ENCODE measurements at places on chromosomes 7 and 10.

DNA sequence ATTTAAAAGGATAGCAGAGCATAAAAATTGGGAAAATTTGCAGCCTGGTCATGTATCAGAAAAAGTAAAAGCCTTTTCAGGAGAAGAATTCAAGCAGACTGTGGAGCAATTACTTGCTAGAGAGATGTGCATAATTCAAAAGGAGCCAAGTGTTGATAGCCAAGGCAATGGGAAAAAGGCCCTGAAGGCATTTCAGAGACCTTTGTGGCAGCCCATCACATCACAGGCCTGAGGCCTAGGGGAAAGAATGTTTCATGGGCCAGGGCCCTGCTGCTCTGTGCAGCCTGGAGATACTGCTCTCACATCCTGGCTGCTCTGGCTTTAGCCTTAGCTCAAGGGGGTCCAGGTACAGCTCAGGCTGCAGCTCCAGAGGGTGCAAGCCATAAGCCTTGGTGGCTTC lies 152.9 kb downstream of the MAGI2 start:
- DNase-seq = no peak

GRCh38 chr7:25775570-25775969 lies 376.4 kb upstream of the NFE2L3 start:
- DNase-seq = no peak

DNA sequence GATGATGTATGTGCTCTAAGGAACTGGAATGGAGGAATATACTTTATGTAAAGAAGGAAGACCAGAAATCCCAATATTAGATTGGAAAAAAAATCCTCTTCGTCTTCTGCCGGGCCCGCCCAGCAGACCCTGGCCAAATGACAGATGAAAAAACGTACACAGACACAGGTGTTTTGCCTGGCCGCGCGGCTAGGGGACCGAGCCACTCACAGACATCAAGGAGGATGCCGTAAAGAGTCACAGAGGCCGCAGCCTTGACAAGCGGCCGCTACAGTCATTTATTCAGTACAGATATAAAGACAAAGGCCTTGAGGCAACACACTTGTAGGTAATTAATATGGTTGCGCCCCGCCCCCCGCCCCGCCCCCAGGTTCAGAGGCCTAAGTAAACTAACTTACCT lies 594.1 kb downstream of the GRM8 start:
- no peak for DNase-seq

DNA sequence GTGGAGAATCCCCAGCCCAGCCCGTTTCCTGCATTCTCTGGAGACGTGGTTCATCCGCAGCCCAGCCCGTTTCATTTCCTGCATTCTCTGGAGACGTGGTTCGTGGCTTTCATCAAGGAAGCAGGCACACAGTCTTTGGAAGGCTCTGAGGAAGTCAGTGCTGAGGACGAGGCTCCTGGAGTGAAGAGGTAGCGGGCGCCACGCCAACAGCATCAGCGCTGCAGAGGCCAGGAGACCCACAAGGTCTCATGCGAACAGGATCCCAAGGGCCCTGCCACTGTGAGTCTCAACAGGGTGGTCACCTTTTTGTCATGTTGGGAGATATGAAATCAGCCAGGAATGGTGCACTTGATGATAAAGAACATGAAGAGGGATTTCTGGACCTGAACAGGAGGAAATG lies 12.4 kb upstream of the TCERG1L start:
- no peak for DNase-seq

DNA sequence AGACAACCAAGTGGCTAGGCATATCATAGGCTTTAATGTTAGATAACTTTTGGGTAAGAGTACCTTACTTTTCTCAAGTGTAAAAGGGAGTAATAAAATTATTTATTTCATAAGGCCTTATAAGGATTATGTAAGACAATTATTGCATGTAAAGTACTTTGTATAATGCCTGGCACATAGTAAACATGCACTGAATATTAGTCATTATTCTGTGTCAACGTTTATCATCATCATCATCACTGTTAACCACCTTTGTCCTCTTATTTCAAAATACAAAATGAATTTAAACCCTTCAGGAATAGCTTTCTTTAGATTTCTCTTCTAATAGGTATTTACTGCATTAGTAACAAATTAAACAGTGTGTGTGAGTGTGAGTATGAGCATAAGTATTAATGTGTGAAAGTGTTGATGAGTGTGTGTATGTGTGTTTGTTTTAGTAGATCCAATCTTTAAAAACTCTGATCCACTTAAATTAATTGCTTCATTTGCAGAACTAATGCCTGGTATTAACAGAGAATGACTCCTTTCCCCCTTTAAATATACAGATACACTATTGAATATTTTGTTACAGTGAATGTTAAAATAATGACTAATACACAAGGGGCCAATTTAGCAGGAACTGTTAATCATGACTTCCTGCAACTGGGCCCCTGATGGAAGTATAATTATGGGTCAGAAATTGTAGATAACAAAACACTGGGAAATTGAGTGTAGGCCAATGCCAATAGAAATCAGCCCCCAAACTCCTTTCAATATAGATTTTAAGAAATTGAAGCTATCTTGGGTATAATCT lies 213.3 kb upstream of the FZD8 start:
- no peak for DNase-seq

DNA sequence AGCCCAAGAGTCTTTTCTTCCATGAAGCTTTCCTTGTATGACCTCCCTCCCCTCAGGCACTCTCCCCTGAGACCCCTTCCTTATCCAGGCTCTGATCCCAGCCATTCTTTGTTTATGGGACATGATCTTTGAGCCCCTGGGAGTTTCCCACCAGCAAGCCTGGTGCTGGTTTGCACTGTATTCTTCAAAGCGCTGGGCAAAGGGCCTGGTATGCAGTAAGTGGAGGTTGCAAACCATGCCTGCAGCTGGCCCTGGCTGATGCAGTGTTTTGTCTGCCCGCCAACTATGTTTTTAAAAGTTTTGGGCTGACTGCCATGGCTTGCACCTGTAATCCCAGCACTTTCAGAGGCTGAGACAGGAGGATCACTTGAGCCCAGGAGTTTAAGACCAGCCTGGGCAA lies 6.8 kb upstream of the NODAL start:
- no peak for DNase-seq

GRCh38 chr10:11782793-11783557 lies 40.2 kb upstream of the PROSER2 start:
- DNase-seq = peak; percentile 71

- no peak for DNase-seq
Measured at GRCh38 chr10:132120200-132120599, 54.5 kb downstream of the JAKMIP3 start.

GRCh38 chr10:35011771-35012191 lies 78.4 kb downstream of the CUL2 start:
- DNase-seq = no peak

Measured in cardiac muscle cell (in vitro differentiated cells and primary cell).